H1 (cell line): ENCODE measurements at places on chromosomes 12 and 14. TPM values are rescaled to one million over a fixed set of nuclear protein-coding genes. Genes with fewer than 3 reads are reported as not detected.

GRCh38 chr12:115661112-115661511 lies 616.4 kb downstream of the MED13L start:
- no peak for DNase-seq

DNA sequence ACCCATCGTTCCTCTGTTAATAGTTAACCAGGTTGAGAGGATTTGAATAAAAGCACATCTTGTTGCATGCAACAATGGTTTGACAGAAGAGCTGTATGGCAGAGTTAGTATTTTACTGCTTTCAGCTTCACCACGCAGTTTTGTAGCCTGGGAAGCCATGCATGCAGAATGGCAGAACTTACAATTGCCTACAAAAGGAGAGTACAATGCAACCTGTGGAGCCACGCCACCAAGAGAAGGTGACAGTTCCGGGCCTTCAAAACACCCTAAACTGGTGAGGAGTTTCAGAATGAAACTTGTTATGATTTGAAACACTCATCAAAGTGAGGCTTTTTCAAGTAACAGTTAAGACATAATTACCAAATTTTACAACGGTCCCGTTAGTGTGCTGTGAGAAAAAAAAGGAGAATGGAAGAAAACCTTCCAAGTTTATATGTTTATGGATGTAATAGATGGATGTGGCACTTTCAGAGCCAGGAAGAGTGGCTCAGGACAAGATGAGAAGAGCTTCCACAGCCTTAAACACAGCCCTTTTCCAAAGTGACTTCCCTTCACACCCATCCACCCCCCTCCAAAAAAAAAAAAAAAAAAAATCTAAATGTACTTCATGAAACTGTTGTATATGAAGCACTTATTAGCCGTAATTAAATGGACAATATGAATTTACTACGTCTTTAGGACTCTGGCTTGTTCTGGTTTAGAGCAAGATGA lies 158.7 kb downstream of the EGLN3 start:
- DNase-seq, result no peak

- no peak for DNase-seq
Observed at GRCh38 chr12:132657004-132657727, 30.0 kb downstream of the POLE start.

DNA sequence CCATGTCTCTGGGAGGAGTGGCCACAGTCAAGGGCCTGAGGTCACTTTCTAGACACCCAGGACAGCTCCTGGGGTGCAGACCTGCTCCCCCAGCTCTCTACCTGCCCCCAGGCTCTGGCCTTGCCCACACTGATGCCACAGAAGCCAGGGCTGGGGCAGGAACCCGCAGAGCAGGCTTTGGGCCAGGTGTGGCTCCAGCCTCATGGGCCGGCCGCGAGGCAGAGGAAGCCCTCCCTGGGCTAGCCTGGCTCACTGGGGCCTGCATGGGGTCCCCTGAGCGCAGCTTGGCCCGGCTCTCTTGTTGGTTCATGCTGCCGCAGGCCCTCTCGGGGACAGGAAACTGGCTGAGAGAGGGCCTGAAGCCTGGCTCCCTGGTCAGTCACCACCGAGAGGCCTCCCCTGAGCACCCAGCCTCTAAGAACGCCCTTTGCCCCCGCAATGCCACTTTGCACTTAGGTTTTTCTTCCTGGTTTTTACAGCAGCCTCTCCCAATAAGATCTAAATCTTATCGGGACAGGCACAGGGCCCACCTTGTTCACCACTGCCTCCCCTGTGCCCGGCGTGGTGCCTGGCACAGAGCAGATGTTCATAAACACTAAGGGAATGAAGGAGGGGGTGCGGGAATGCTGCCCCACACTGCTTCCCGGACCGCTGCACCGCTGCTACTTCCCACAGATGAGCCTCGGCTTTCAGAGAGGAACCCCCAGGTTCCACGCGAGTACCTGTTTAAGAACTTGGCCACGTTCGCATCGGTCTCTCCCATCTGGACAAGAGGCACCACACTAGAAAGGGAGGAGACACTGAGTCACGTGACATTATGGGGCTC lies 14.7 kb downstream of the MMAB start:
- DNase-seq, result no peak

DNA sequence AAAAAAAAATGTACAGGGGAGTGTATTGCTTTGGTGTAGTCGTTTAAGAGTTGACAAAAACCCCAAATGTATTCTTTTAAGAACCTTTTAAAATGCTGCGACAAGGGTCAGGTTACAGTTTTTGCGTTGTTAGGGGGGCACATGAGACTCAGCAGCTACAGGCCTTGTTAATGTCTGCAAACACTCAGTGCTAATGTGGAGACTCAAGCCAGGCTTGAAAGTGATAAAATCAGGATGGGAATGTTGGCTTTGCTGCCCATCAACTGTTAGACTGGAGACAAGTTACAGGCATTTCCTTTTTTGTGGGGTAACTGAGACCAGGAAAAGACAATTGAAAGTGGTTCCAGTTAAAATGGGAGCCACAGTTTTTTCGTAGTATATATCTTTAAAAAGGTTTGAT lies 84.8 kb downstream of the PRKCH start:
- no peak for DNase-seq

GRCh38 chr12:127678945-127679344 lies 588.0 kb upstream of the TMEM132C start:
- no peak for DNase-seq

DNA sequence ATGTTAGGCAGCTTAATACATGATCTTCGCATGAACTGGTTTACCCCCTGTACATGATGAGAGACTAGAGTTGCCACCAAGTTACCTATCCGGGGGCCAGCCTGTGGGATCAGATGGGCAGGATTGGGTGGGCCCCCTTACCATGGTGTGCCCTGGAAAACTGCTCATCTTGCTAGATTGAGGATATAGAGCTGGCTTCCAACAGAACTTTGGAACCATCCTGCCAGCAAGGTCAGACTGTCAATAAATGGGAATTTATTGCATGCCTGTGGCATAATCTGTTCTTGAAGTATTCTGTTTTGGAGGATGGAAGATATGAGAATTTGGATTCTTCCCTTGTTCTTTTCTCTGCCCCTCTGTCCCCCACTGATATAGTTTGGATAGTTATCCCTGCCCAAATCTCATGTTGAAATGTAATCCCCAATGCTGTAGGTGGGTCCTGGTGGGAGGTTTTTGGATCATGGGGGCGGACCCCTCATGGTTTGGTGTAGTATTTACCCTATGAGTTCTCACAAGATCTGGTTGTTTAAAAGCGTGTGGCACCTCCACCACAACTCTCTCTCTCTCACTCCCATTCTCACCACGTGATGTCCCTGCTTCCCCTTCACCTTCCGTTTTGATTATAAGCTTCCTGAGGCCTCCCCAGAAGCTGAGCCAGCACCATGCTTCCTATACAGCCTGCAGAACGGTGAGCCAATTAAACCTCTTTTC lies 3.7 kb upstream of the TM9SF1 start:
- DNase-seq, result no peak

DNA sequence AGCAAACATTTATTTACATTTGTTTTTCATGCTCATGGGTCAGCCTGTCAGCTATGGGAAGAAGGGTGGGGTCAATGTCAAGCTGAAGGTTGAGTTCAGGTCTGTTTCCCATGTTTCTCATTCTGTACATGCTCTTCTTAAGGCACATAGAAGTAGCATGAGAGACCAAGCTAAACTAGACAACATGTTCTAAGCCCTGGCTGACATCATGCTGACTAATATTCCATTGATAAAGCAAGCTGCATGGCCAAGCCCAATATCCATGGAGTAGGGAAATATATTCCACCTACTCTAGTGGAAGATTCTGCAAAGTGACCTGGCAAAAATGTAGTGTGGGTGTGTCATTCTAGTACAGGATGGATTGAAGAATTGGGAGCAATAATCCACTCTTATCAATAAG lies 44.1 kb downstream of the PLXNC1 start:
- DNase-seq, result no peak

- no peak for DNase-seq
Observed at GRCh38 chr12:75289753-75290152, 40.4 kb downstream of the CAPS2 start.

DNA sequence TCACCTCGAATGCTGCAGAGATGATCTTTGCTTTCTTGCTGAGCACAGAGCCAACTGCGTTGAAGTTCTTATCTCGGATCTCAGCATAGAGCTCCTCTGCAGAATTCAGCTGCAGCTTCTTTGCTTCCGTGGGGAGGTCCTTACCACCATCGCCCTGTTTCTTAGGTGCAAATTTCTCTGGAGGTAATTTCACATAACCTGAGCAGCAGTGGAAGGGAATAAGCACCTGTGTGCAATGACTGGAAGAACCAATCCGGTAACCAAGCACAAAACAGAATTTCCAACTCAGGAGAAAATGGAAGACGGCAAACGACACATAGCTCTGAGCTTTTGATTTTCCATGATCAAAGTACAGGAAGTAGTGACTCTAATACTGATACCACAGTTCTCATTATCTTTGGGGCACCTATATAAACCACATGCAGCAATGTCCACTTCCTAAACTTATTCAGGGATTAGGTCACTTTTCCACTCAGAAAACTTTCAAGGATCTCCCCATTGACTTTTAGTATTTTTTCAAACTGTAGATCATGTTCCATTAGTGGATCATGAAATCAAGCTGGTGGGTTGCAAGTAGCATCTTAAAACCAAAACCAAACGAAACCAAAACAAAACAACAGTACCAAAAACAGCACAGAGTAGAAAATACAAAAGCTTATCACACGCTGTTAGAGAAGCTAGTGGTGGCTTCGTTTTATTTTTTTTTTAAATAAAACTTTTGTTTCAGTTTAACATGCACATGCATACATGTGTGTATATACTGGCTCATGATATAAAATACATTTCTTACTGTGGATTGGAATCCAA lies 18.9 kb upstream of the DIABLO start:
- DNase-seq, result no peak

- no peak for DNase-seq
Observed at GRCh38 chr14:59037086-59037485, 151.4 kb upstream of the DAAM1 start.

- no peak for DNase-seq
Observed at GRCh38 chr14:89827265-89827664, 127.3 kb downstream of the EFCAB11 start.

DNA sequence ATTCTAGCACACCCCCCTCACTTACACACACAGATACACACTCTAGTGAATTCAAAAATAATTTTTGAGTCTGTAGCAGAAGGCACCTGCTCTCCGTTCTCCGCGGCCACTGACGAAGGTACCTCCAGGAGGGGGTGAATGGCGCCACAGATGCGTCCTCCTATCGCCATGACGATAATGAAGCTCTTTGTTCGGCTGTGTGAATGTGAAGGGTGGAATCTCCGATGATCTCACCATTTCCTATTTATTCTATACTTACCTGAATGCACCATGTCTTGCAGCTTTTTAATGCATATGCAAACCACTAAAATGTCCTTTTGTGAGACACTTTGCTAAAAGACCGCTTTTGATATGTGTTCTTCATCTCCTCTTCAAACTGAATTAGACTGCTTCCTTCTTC lies 162.7 kb downstream of the EGLN3 start:
- DNase-seq, result no peak

DNA sequence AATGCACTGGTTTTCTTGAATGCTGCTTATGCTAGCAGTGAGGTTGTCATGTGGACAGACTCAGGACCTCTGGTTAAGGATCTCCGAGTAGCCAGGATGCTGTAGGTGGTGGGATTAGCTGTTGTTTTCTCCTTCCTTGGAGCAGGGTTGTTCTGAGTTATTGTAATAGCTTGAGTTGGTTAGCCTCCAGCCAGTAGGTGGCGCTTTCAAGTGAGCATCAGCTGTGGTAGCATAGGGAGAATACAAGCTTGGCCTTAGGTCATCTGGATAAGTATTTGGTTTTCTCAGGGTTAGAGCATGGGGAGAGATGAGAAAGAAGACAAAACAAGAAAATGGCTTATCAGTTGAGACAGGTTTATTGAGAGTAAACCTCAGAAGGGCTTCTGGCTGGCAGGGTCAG lies 299.7 kb upstream of the FBXO33 start:
- DNase-seq, result no peak

DNA sequence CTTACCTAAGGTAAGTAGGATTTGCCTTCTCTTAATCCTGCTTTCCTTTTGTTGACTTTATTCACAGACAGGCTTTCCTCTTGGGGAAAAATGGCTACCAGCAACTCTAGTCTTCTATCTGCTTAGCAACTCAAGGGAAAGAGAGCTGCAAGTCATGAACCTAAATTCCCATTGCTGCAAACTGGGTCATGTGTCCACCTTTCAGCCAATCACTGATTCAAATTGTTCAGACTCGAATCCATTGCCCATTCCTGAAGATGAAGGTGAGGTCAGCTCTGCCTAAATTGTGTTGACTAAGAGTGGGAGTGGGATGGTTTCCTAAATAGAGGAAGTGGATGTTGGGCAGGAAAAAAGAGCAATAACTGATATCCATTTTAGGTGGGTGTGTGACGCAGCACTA lies 7.7 kb downstream of the FBXW8 start:
- DNase-seq, result no peak

- DNase-seq, result no peak
Observed at GRCh38 chr14:50342221-50343078, 30.3 kb downstream of the DMAC2L start.

GSG1 gene
- 0.89 and 1.3 TPM in 2 replicates for total RNA-seq

IQSEC3 gene
- 3.1 and 3.6 TPM in 2 replicates for total RNA-seq

TMTC2 gene
- 3.9 and 4.2 TPM in 2 replicates for total RNA-seq

KRT84 gene
- total RNA-seq, result not detected in 2 replicates

IGF1 gene
- not detected in 2 replicates for total RNA-seq
